ENCODE measurements at places on chromosomes 2 and 18. TPM values are rescaled to one million over a fixed set of nuclear protein-coding genes. Genes with fewer than 3 reads are reported as not detected.

- no peaks in the 10 kb centered on the region for H3K27me3 ChIP-seq
- H3K4me1 ChIP-seq, result peaks cover 14% of the 10 kb centered on the region
- no peak for DNase-seq
- H3K4me3 ChIP-seq, result no peak overlapping the region
- H3K36me3 ChIP-seq, result no peaks in the 10 kb centered on the region
These were observed 60.1 kb upstream of the RBBP8 start for GRCh38 chr18:22872900-22873537.

DNA sequence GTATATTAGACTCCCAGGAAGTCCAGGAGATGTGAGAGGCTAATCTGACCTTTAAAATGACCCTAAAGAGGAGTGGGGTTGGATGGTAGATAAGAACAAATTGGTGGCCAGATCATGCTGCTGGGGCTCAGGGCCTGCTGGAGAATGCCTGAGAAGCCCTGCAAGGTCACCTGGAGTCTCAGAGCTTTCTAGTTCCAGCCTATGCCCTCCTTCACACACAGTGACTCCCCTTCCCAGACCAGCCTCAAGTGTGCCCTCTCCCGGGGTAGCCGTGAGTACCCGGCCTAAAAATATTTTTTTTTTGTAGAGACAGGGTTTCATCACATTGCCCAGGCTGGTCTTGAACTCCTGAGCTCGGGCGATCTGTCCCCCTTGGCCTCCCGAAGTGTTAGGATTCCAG, 44.2 kb upstream of the FZD5 start:
- H3K27ac ChIP-seq, result peak overlapping the region; percentile 8
- peak; percentile 78 for DNase-seq
- no peaks in the 10 kb centered on the region for H3K36me3 ChIP-seq

The CHRNG gene
- not detected for total RNA-seq

The ITGB6 gene
- total RNA-seq, result 0.24 TPM

- H3K4me3 ChIP-seq, result no peak overlapping the region
- no peak for DNase-seq
These were observed 113.0 kb downstream of the CRIM1 start for GRCh38 chr2:36468463-36469105.

DNA sequence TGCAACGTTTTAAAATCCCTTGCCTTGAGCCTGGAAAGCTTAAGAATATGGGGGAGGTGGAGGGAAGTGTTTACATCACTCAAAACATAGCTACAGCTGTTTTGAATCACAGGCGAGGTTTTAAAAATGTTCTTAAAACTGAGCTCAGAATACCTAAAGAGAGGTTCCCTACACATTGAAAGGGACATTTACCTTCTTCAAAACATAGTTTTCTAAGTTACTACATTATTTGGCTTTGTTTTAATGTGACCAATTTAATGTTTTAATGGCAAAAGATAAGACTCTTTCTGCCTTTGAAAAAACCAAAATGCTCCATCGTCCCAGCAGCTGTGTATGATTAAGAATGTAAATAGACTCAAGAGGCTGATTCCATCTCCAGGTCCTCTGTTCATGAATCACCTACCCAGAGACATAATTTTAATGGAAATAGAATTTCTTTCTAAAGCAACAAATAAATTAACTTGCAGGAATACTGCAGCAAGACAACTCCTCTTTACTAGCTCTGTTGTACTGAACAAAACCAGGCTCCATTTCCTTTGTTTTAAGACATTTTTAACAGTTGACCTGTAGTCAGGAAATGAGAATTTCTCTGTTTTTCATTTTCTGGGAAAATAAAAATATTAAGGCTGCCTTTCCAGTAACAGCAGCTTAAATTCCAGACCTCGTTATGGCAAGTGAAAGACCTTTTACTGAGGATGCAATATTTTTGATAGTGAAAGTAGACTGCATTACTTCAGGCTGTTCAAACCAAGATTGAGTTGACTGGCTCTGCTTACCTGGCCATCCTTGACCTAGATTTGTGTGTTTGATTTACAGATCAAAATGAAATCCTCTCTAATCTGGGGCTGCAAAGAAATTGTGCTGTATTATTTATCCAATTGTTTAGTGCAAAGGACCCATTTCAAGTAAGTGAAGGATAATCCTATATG, 33.7 kb upstream of the WDR75 start:
- no peaks in the 10 kb centered on the region for H3K27me3 ChIP-seq
- H3K4me3 ChIP-seq, result no peak overlapping the region
- peaks cover 9% of the 10 kb centered on the region for H3K4me1 ChIP-seq
- DNase-seq, result no peak

- no peaks in the 10 kb centered on the region for H3K4me1 ChIP-seq
- no peak for DNase-seq
- H3K27me3 ChIP-seq, result no peaks in the 10 kb centered on the region
- no peak overlapping the region for H3K4me3 ChIP-seq
These were observed 1.7 kb upstream of the C2orf42 start for GRCh38 chr2:70192516-70192915.

The STPG4 gene
- total RNA-seq, result 0.42 TPM

DNA sequence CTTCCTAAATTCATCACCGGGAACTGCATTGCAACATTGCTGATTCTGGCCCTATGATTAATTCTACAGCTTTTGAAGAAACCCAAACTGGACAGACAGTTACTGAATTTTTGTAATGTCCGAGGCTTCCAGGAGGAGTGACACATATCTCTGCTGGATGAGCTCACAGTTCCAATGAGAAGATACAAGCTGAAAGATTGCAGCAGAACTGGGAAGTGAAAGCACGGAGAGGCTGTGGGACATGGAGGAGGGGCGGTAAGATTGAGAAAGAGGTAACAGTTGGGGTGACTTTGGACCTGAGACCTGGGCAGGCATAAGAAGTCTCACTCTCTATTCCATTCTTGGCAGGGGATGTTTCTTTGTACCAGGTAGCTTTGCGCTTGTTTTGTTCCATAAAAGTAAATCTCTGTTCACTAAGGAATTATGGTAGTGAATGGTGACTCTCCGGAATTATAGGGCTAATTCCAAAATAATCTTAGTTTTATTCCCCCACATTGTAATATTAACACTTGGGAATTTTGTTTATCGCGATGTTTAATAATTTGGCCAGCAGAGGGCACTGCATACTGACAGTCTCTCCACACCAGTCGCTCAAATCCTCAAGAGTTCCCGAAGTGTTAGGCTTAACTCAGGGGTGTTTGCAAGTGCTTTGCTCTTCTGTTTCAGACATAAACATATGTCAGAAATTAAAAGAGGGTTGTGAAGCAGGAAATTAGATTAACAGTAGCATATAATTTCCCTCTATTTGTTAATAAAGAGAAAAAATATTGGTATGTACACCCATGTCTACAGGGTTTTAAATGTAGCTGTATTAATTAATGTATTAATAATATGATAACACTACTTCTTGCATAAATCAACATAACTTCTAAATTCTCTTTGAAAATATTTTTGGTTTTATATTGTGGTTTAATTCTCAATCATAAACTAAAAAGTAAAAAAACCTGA, 201.4 kb downstream of the SOCS6 start:
- H3K4me1 ChIP-seq, result no peaks in the 10 kb centered on the region
- H3K4me3 ChIP-seq, result no peak overlapping the region
- H3K36me3 ChIP-seq, result no peaks in the 10 kb centered on the region
- H3K27me3 ChIP-seq, result no peaks in the 10 kb centered on the region
- peak; percentile 75 for DNase-seq
- H3K27ac ChIP-seq, result no peak overlapping the region

DNA sequence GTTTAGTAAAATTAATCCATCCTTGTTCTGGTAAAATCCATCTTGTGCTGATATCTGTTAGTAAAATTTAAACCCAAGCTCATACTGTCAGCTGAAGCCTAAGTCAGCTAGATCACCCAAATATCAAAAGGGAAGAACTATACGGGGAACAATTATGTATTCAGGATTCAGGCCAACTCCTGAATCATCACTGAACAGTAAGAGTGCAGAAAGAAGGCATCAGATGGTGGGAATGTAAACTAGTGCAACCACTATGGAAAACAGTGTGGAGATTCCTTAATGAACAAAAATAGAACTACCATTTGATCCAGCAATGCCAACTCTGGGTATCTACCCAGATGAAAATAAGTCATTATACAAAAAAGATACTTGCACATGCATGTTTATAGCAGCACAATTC, 81.8 kb downstream of the RAPGEF4 start:
- H3K27me3 ChIP-seq, result no peaks in the 10 kb centered on the region
- no peak overlapping the region for H3K27ac ChIP-seq
- no peak for DNase-seq
- H3K4me3 ChIP-seq, result no peak overlapping the region
- no peaks in the 10 kb centered on the region for H3K36me3 ChIP-seq

The POTEI gene
- 2.0 TPM for total RNA-seq

DNA sequence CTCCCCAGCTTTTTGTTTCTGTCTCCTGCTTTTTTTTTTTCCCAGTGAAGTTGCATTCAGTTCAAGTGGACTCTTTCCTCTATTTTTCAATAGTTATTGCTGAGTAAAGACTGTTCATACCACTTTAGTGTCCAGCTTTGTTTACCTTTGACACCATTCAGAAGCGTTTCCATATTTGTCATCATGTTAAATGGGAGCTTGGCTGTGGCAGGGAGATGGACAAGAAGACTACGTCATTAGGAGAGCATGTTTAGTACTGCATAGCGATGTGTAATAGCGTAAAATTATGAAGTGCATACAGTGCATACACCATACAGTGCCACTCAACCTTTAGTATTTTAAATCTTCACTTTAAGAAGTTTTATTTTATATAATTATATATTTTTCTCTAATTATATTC, 655.9 kb downstream of the DCC start:
- no peaks in the 10 kb centered on the region for H3K36me3 ChIP-seq
- no peaks in the 10 kb centered on the region for H3K4me1 ChIP-seq
- DNase-seq, result no peak
- no peak overlapping the region for H3K27ac ChIP-seq
- H3K4me3 ChIP-seq, result no peak overlapping the region
- no peaks in the 10 kb centered on the region for H3K27me3 ChIP-seq

DNA sequence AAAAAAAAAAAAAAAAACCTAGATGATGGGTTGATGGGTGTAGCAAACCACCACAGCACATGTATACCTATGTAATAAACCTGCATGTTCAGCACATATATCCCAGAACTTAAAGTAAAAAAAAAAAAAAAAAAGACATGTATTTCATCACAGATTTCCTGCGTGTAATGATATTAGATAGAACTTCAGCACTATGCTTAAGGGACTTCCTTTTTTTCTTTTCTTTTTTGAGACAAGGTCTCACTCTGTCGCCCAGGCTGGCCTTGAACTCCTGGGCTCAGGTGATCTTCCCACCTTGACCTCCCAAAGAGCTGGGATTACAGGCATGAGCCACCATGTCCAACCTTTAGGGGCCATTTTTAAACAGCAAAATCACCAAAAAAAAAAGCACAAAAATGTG, 42.0 kb downstream of the NEURL3 start:
- no peak overlapping the region for H3K27ac ChIP-seq
- no peaks in the 10 kb centered on the region for H3K36me3 ChIP-seq
- H3K27me3 ChIP-seq, result no peaks in the 10 kb centered on the region
- H3K4me1 ChIP-seq, result no peaks in the 10 kb centered on the region

GRCh38 chr18:48392268-48392667, 16.9 kb downstream of the ZBTB7C start:
- H3K4me1 ChIP-seq, result peaks cover 3% of the 10 kb centered on the region
- H3K4me3 ChIP-seq, result no peak overlapping the region
- DNase-seq, result no peak

GRCh38 chr2:119352357-119352756, 14.3 kb downstream of the C2orf76 start:
- no peaks in the 10 kb centered on the region for H3K27me3 ChIP-seq
- peak; percentile 62 for DNase-seq
- H3K4me3 ChIP-seq, result no peak overlapping the region
- no peak overlapping the region for H3K27ac ChIP-seq
- H3K4me1 ChIP-seq, result no peaks in the 10 kb centered on the region

DNA sequence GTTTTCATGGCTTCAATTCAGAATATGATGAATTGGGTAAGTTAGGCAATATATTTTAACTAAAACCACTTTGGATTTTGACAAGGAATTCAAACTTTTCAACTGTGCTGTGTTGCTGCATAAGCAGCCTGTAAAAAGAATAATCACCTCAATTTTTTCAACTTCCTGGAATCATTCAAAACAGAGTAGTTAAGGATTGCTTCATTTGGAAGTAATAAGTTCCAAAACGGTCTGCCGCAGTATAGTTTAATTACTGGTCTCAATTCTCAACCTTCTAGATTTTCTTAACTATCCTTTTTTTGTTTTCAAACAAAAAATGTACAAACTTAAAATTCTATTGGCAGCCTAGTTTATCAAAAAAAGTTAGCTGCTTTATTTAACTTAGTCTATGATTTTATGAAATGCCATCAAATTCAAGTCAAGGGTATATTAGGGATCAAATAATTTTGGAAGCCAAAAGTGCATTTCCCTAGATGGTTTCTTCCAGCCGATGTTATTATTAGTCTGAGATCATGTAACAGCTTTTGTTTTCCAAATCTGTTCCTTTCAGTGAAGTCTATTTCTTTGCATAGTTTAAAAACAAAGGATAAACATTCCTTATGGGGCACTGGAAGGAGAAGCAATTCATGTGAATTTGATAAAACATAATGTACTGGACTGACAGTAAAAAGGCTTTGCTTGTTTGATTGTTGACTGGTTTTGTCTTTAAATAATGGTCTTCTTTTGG, 76.1 kb upstream of the ETAA1 start:
- H3K27ac ChIP-seq, result no peak overlapping the region
- no peaks in the 10 kb centered on the region for H3K27me3 ChIP-seq
- H3K4me1 ChIP-seq, result peaks cover 4% of the 10 kb centered on the region
- no peaks in the 10 kb centered on the region for H3K36me3 ChIP-seq

DNA sequence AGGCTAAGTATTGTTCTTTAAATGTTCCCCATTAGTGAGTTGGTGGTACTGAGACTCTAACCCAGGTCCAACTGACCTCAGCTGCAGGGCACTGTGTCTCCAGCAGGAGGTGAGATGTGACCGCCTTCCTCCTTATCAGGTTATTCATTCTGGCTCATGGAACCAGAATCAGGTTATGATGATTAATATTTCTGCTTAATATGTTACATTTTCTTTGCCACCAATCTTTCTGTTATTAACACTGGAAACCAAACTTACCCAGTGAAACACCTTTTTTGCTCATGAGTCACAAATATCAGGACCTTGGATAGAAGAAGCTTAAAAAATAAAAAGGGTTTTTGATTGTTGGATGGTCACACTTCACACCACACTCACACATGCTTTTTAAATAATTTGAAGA, 85.4 kb downstream of the DPP4 start:
- H3K36me3 ChIP-seq, result no peaks in the 10 kb centered on the region
- H3K4me1 ChIP-seq, result peaks cover 3% of the 10 kb centered on the region
- H3K27ac ChIP-seq, result no peak overlapping the region

- H3K27ac ChIP-seq, result no peak overlapping the region
- no peaks in the 10 kb centered on the region for H3K36me3 ChIP-seq
- peaks cover 32% of the 10 kb centered on the region for H3K27me3 ChIP-seq
- H3K4me3 ChIP-seq, result no peak overlapping the region
- peaks cover 9% of the 10 kb centered on the region for H3K4me1 ChIP-seq
These were observed 1042.9 kb upstream of the ACVR2A start for GRCh38 chr2:146801886-146802285.

GRCh38 chr2:151952691-151953456, 124.7 kb upstream of the ARL5A start:
- H3K4me3 ChIP-seq, result no peak overlapping the region
- H3K27me3 ChIP-seq, result no peaks in the 10 kb centered on the region
- H3K27ac ChIP-seq, result no peak overlapping the region
- H3K36me3 ChIP-seq, result no peaks in the 10 kb centered on the region
- no peaks in the 10 kb centered on the region for H3K4me1 ChIP-seq
- no peak for DNase-seq

The LAMA1 gene
- total RNA-seq, result 198 TPM

The RHOB gene
- 52.4 TPM for total RNA-seq

GRCh38 chr18:69580107-69580506, 179.4 kb downstream of the DOK6 start:
- no peak overlapping the region for H3K4me3 ChIP-seq
- no peak for DNase-seq
- no peaks in the 10 kb centered on the region for H3K4me1 ChIP-seq
- H3K27ac ChIP-seq, result no peak overlapping the region
